Esophagus squamous epithelium (tissue), 5 donors: ENCODE measurements at places on chromosomes 5 and 9.

GRCh38 chr5:171128136-171128535, 180.9 kb upstream of the TLX3 start:
- no peak overlapping the region for H3K27ac ChIP-seq
- no peak overlapping the region for H3K4me3 ChIP-seq
- H3K27me3 ChIP-seq = no peaks in the 10 kb centered on the region
- no peaks in the 10 kb centered on the region for H3K36me3 ChIP-seq

- peaks cover 18% of the 10 kb centered on the region for H3K4me1 ChIP-seq
- no peak for DNase-seq
- H3K27ac ChIP-seq = peak overlapping the region; percentile 50
- no peaks in the 10 kb centered on the region for H3K36me3 ChIP-seq
These were observed 125.9 kb downstream of the RGS3 start for GRCh38 chr9:113589407-113589806.

DNA sequence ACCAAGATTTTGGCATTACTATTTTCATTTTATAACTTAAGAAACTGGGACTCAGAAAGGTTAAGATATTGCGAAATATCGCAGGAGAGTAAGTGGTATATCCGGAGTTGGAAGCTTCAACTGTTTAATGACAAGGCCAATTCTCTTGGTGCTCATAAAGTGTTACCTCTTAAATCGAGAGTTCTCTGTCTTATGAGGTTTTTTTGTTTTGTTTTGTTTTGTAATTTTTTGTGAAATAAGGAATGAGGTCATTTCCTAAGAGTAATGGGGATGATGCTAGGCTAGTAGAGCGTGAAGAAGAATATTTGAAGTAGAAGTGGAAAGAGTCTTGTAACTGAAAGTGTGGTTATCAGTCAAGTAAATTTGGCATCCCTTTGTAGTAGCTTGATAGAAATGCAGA, 183.2 kb upstream of the DAB2 start:
- H3K27ac ChIP-seq = no peak overlapping the region
- no peaks in the 10 kb centered on the region for H3K36me3 ChIP-seq
- no peak overlapping the region for H3K4me3 ChIP-seq
- no peak for DNase-seq

DNA sequence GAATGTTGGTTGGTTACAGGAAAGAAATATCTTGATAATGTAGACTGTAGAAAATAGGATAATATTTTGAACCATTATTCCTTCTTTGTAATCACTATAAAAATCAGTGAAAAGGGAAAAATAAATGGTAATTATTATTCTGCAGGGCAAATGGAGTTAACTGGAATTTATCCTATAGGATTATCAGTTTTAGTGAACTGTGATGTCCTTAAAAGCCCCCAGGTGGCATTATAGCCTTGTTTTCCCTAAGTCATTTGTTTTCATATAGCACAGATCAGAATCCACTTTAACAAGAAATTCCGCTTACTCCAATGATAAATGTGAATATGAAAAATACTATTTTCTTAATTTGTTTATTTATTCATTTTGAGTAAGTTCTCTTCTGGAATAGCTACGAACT, 26.2 kb upstream of the WDR41 start:
- no peak overlapping the region for H3K27ac ChIP-seq
- H3K36me3 ChIP-seq = no peaks in the 10 kb centered on the region
- DNase-seq = no peak
- H3K4me3 ChIP-seq = no peak overlapping the region
- H3K4me1 ChIP-seq = no peaks in the 10 kb centered on the region
- no peaks in the 10 kb centered on the region for H3K27me3 ChIP-seq

- no peak for DNase-seq
- H3K36me3 ChIP-seq = no peaks in the 10 kb centered on the region
- no peak overlapping the region for H3K27ac ChIP-seq
- H3K4me1 ChIP-seq = no peaks in the 10 kb centered on the region
- no peaks in the 10 kb centered on the region for H3K27me3 ChIP-seq
- H3K4me3 ChIP-seq = no peak overlapping the region
These were observed 31.4 kb upstream of the GDNF start for GRCh38 chr5:37871023-37871815.

- H3K36me3 ChIP-seq = no peaks in the 10 kb centered on the region
- H3K27me3 ChIP-seq = no peaks in the 10 kb centered on the region
- H3K4me1 ChIP-seq = no peaks in the 10 kb centered on the region
- no peak overlapping the region for H3K27ac ChIP-seq
- no peak overlapping the region for H3K4me3 ChIP-seq
These were observed 16.2 kb downstream of the ROPN1L start for GRCh38 chr5:10457682-10458574.

DNA sequence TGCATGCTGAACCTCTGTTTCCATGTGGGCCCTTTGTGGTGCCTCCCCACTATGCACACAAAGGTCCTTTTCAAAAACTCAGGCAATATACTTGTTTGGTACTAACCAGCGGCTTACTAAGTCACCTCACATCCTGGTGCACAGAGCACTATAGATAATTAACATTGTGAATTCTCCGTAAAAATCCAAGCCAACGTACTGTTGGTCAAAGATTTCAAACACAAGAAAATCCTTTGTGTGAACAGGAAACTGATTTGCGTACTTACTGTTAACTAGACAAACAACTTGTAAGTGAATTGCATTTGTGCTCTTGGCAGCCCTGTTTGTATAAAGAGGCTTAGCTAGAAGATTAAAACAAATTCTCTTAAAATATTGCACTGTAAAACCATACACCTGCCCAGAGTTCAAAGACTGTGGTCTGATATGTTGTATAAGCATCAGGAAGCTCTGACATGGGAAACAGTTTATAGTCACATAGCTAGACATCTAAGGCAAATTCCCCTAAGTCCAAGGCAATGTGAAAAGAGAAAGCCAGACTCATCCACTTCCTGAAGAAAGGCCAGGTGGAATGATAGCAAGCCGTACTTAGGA, 125.0 kb upstream of the SLC12A2 start:
- H3K4me3 ChIP-seq = no peak overlapping the region
- H3K27ac ChIP-seq = no peak overlapping the region
- DNase-seq = no peak
- H3K27me3 ChIP-seq = no peaks in the 10 kb centered on the region

- H3K27ac ChIP-seq = no peak overlapping the region
- H3K4me1 ChIP-seq = no peaks in the 10 kb centered on the region
- no peak for DNase-seq
- H3K36me3 ChIP-seq = no peaks in the 10 kb centered on the region
- no peaks in the 10 kb centered on the region for H3K27me3 ChIP-seq
- H3K4me3 ChIP-seq = no peak overlapping the region
These were observed 523.0 kb upstream of the PTPRD start for GRCh38 chr9:11135851-11136250.

DNA sequence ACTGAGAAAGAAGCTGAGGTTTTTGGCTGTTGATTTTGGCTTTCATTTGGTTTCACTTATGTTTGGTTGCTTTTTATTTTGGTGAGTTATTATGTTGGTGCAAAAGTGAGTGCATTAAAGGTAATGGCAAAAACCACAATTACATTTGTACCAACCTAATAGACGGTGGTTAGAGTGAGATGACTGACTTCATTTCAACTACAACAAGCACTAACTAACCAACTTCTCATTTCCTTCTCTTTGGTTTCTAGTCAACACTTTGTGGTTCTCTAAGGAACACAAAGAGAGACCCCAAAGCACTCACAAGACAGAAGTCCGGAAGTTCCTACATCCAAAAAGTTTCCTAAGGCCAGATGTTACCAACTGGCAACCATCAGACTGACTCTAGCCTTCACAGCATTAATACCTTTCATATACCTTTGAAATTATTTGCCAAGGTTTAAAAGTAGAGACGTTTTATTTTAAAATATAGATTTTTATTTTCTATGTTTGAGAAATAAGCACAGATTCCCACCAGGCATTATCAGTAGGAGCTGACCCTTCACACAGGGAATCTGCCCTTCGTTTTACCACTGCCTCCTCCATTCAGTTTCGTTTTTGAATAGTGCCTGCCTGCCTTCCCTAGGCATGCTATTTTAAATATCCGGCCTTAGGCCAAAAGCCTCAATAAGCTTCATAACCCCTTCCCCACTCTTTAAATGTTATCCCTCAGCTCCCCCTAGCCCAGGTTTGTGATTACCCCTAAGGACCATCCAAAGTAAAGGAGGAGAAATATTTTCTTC, 301.1 kb upstream of the PTGER4 start:
- H3K4me1 ChIP-seq = no peaks in the 10 kb centered on the region
- H3K36me3 ChIP-seq = no peaks in the 10 kb centered on the region
- H3K4me3 ChIP-seq = no peak overlapping the region
- DNase-seq = no peak

- no peak overlapping the region for H3K4me3 ChIP-seq
- no peak for DNase-seq
- no peaks in the 10 kb centered on the region for H3K27me3 ChIP-seq
These were observed 19.7 kb upstream of the ANKHD1 start for GRCh38 chr5:140381972-140382371.

GRCh38 chr5:135458921-135459331, 6.8 kb upstream of the TIFAB start:
- H3K27me3 ChIP-seq = no peaks in the 10 kb centered on the region
- H3K4me3 ChIP-seq = no peak overlapping the region

DNA sequence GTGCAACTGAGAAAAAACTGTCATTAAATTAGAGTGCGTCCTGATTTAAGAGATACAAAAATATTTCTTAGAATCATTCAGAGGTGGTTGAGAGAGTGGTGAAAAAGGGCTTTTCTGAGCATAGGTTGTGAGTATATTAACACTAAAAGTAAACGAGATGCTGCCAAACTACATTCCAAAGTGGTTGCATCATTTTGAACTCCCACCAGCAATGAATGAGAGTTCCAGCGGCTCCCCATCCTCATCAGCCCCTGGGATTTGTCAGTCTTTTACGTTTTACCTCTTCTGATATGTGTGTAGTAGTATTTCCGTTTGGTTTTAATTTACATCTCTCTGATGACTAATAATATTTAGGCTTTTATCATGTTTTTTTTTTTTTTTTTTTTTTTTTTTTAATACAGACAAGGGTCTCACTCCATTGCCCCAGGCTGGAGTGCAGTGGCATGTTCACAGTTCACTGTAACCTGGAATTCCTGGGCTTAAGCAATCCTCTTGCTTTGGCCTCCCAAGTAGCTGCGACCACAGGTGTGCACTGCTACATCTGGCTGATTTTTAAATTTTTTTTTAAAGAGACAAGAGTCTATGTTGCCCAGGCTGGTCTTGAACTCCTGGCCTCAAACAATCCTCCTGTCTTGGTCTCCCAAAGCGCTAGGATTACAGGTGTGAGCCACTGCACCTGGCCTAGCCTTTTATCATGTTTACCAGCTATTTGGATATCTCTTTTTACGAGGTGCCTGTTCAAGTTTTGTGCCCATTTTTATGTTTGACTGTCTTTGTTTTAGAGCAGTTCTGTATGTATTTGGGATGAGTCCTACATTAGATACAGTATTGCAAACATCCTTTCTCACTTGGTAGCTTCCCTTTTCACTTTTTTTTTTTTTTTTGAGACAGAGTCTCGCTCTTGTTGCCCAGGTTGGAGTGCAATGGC, 17.0 kb downstream of the PRRT1B start:
- H3K4me3 ChIP-seq = no peak overlapping the region
- no peaks in the 10 kb centered on the region for H3K4me1 ChIP-seq
- DNase-seq = no peak
- H3K27me3 ChIP-seq = no peaks in the 10 kb centered on the region

- no peaks in the 10 kb centered on the region for H3K27me3 ChIP-seq
- no peak overlapping the region for H3K4me3 ChIP-seq
- no peak for DNase-seq
- H3K4me1 ChIP-seq = no peaks in the 10 kb centered on the region
- H3K36me3 ChIP-seq = no peaks in the 10 kb centered on the region
These were observed 34.3 kb downstream of the ATPSCKMT start for GRCh38 chr5:10215366-10215765.

DNA sequence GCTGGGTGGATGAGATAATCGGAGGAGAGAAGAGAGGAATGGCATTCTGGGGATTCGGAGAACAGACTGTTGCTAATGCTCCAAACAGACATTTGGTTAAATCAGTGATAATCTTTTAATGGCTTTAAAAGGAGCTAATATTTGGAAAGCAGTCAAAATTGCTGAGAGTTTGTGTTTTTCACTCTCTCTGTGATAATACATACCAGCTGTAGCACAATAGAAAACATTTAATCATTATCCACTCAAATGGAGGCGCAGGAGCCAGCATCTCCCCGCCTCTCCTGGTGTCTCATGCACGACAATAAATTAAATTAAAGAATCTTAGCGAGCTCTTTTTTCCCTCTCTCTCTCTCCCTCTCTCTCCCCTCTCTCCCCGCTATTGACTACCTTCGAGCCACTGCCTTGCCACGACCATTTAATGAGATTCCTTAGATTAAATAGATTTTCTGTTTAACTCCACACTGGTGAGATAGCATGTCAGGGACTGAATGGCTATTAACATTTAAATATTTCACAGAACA, 268.6 kb upstream of the MVB12B start:
- no peak overlapping the region for H3K4me3 ChIP-seq
- peaks cover 91% of the 10 kb centered on the region for H3K27me3 ChIP-seq
- H3K27ac ChIP-seq = no peak overlapping the region
- no peaks in the 10 kb centered on the region for H3K4me1 ChIP-seq
- H3K36me3 ChIP-seq = no peaks in the 10 kb centered on the region

- no peaks in the 10 kb centered on the region for H3K36me3 ChIP-seq
- H3K27ac ChIP-seq = peak overlapping the region; percentile 40
- no peak for DNase-seq
These were observed 86.3 kb upstream of the IFNK start for GRCh38 chr9:27437652-27438373.

DNA sequence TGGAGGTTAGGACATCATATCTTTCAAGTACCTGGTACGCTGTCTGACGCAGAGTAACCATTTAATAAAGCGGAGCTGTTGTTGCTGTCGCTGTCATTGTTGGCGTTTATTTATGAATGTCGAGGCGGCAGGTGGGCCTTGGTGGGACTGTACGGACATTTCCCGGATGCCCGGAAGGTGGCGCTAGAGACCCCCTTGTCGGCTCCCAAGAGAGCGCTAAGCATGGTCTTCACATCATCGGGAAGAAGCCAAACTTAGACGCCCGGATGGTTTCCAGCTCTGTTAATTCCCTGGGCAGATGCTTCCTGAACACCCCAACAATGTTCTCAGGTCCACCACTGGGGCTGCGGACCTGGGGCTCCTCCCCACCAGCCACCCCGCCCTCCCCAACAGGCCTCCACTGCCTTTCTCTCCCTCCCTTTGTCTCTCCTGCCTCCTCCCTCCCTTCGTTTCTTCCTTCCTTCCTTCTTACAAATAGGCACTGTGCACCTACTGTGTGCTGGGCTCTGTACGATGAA, 54.1 kb downstream of the DUSP1 start:
- H3K27me3 ChIP-seq = no peaks in the 10 kb centered on the region
- H3K4me1 ChIP-seq = peaks cover 33% of the 10 kb centered on the region
- H3K27ac ChIP-seq = peak overlapping the region; percentile 77
- no peak overlapping the region for H3K4me3 ChIP-seq
- H3K36me3 ChIP-seq = no peaks in the 10 kb centered on the region

- H3K27me3 ChIP-seq = no peaks in the 10 kb centered on the region
- DNase-seq = no peak
- H3K36me3 ChIP-seq = no peaks in the 10 kb centered on the region
- no peaks in the 10 kb centered on the region for H3K4me1 ChIP-seq
These were observed 460.2 kb downstream of the ICE1 start for GRCh38 chr5:5882706-5883105.

DNA sequence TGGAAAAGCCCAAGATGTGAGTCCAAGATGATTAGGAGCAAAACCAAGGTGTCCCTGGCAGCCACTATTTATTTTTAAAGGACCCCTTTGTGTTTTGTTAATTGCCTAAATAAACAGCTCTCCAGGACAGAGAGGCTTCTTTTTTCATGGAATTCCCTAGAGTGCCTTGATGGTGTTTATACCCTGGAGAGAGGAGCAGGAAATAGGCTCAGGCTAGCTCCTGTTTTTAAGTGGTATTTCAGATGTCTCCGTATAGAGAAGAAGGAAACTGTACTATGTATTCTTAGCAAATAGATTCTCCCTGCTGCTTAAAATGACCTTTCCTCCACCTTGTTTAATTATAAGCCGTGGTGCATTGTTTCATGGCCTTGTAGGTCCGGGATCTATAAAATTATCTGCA, 292.4 kb downstream of the CD180 start:
- no peak overlapping the region for H3K27ac ChIP-seq
- DNase-seq = no peak
- H3K4me3 ChIP-seq = no peak overlapping the region
- H3K36me3 ChIP-seq = no peaks in the 10 kb centered on the region
